Left ventricle myocardium inferior (tissue), 1 donor: ENCODE measurements at places on chromosomes 6 and 20. TPM values are rescaled to one million over a fixed set of nuclear protein-coding genes. Genes with fewer than 3 reads are reported as not detected.
A peak's percentile ranks its signal among the peaks of the same experiment; 100 is the strongest.

DNA sequence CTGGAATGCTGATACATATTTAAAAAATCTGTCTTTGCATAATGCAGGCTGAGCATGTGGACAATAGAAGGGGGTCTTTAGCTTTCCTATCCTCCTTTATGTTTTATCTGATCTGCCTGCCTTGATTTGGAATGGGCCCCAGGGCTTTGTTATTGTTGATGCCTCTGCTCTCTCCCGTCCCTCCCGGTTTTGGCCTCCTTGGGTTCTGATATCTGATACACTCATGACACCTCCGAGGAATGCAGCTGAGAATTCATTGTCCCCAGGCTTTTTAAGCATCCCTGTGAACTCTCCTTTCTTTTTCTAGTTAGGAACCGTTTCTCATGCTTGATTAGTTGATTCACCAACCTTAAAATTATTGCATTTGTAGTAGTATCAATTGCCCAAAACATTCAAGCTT is 185.5 kb upstream of the RALGAPA2 start:
- no peaks in the 10 kb centered on the region for H3K36me3 ChIP-seq
- no peak overlapping the region for H3K4me3 ChIP-seq
- H3K4me1 ChIP-seq = no peaks in the 10 kb centered on the region
- no peak for DNase-seq
- no peak overlapping the region for H3K27ac ChIP-seq
- H3K27me3 ChIP-seq = peaks cover 16% of the 10 kb centered on the region

DNA sequence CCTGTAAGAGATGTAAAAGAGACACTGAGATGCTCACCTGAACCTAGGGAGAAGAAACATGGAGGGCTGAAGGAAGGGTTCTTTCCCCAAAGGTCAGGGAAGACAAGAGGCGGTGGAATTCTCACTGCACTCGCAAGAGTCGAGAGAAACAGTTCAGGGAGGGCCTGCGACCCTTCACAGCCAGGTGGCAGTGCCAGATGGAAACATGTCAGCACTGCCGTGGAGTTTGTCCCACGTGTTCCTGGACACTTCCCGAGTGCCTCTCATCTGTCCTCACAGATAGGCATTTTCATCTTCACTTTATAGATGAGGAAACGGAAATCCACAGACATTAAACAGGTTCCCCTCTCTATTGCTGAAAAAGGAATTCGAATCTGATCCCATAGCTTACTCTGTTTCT is 70.4 kb upstream of the SYNJ2 start:
- peaks cover 62% of the 10 kb centered on the region for H3K36me3 ChIP-seq
- no peak overlapping the region for H3K27ac ChIP-seq
- peaks cover 44% of the 10 kb centered on the region for H3K4me1 ChIP-seq
- DNase-seq = no peak
- no peak overlapping the region for H3K4me3 ChIP-seq
- H3K27me3 ChIP-seq = no peaks in the 10 kb centered on the region

GRCh38 chr6:138035070-138035469 is 72.1 kb downstream of the PERP start:
- no peak overlapping the region for H3K27ac ChIP-seq
- H3K4me3 ChIP-seq = no peak overlapping the region
- no peaks in the 10 kb centered on the region for H3K27me3 ChIP-seq
- H3K36me3 ChIP-seq = no peaks in the 10 kb centered on the region
- peaks cover 10% of the 10 kb centered on the region for H3K4me1 ChIP-seq
- DNase-seq = no peak

DNA sequence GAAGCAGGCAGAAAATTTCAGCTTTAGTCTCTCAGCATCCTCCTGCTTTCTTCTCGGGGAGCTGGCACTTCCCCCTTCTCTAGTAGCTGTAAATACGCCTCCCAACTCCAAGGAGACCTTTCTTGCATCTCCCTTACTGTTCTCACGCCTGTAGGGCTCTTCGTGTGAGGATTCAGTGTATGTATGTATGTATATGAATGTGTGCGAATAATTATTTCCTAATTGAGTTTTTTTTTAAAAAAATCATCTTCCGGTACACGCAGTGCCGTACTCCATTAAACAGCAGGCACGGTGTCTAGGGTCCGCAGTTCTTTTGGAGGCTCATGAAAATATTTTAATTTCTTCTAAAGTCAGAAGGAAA is 85.4 kb downstream of the HFE start:
- no peaks in the 10 kb centered on the region for H3K27me3 ChIP-seq
- peak overlapping the region; percentile 80 for H3K4me3 ChIP-seq
- DNase-seq = no peak

Gene HLA-DRB1
- 26.4 TPM for total RNA-seq

Gene TPD52L1
- 64.0 TPM for total RNA-seq

DNA sequence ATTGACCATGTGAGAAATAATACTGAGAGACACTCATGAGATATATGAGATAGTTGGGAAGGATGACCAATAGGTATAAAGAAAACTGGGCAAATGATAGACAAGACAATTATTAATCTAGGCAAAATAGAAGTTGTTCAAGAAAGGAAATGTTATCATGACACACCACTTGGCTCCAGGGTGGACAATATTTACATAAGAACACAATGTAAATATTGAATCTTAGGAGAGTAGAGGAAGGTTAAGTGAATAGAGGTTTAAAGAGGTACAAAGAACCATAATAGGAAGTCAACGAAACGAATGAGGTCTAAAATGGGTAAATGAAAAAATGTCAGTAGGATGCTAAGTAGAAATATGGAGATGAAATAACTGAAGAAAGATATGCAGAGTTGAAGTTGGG is 126.5 kb downstream of the MBOAT1 start:
- no peak for DNase-seq
- no peak overlapping the region for H3K4me3 ChIP-seq
- H3K36me3 ChIP-seq = no peaks in the 10 kb centered on the region
- H3K27ac ChIP-seq = no peak overlapping the region
- no peaks in the 10 kb centered on the region for H3K27me3 ChIP-seq

GRCh38 chr6:35553315-35553714 is 40.6 kb upstream of the TULP1 start:
- no peaks in the 10 kb centered on the region for H3K36me3 ChIP-seq
- H3K27me3 ChIP-seq = peaks cover 45% of the 10 kb centered on the region
- DNase-seq = no peak
- H3K4me1 ChIP-seq = no peaks in the 10 kb centered on the region
- no peak overlapping the region for H3K4me3 ChIP-seq

Gene ECT2L
- 1.6 TPM for total RNA-seq

GRCh38 chr6:4388675-4389074 is 253.3 kb upstream of the ECI2 start:
- no peaks in the 10 kb centered on the region for H3K36me3 ChIP-seq
- no peaks in the 10 kb centered on the region for H3K4me1 ChIP-seq
- no peak overlapping the region for H3K27ac ChIP-seq
- no peak for DNase-seq
- H3K4me3 ChIP-seq = no peak overlapping the region
- no peaks in the 10 kb centered on the region for H3K27me3 ChIP-seq

DNA sequence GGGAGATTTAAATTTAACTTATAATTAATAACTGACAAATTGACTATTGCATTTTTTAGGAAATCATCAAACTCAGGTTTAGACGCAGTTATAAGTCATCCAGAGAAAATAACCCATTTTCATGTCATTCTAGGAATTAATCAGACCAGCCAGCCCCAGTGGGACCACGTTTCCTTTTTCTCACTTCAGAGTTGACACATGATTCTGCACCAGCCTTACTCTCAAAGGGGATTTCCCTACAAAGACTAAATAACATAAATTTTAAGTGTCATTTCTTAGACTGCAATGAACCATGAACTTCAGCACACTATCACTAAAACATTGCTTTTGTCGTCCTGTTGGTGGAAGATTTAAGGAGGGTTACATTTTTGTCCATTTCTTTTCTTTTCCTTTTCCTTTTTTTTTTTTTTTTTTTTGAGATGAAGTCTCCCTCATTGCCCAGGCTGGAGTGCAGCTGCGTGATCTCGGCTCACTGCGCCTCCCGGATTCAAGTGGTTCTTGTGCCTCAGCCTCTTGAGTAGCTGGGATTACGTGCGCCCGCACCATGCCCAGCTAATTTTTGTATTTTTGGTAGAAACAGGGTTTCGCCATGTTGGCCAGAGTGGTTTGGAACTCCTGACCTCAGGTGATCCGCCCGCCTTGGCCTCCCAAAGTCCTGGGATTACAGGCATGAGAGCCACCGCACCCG is 3.6 kb downstream of the IPCEF1 start:
- H3K27ac ChIP-seq = no peak overlapping the region
- H3K4me3 ChIP-seq = no peak overlapping the region
- H3K4me1 ChIP-seq = no peaks in the 10 kb centered on the region
- no peak for DNase-seq
- no peaks in the 10 kb centered on the region for H3K36me3 ChIP-seq

DNA sequence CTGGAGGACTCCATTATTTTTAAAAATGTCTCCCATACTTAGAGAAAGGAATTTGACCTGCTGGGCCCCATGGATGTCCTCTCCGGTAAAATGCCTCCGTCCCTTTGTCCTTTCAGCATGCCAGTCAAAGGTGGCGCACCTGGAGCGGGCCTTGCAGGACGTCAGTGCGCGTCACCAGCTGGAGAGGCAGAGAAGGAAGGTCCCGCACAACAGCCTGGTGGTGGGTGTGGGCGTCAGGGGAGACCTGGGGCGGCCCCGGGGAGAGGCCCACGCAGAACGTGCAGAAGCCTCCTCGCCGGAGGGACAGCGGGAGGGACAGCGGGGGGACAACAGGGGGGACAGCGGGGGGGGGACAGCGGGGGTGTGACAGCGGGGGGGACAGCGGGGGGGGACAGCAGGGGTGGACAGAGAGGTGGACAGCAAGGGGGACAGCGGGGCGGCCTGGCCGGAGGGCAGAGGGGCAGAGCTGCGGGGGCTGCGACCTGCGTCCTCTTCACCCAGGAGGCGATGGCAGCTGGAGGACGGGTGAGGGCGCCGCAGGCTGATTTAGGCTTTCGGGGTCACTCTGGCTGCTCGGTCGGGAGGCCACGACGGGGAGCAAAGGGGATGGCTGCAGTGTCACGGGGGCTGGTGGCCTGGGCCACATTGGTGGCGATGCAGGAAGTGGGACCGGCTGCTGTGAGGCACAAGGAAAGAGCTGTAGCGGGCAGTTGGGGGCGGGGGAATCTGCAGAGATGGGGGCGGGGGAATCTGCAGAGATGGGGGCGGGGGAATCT is 859 bp upstream of the KIF25 start:
- H3K27me3 ChIP-seq = peaks cover 22% of the 10 kb centered on the region
- no peak for DNase-seq
- H3K4me3 ChIP-seq = no peak overlapping the region
- no peaks in the 10 kb centered on the region for H3K36me3 ChIP-seq
- H3K27ac ChIP-seq = no peak overlapping the region

DNA sequence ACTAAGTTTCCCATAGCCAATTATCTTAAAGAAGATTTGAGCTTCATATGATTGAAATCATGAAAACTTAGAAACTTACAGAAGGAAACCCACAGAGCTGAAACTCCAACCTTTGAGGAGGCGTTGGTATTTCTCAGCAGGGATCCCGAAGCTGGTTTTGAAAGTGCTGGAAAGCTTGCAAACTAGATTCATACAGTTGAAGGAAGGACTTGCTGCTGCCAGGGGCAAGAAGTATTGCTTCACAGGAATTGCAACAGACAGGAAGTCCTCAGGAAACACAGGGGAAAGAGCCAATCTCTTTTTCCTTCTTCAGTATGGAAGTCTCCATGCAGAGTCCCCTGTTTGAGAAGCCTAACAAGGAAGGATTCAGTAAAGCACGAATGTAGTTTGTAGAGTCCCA is 419.7 kb downstream of the CD109 start:
- H3K4me1 ChIP-seq = no peaks in the 10 kb centered on the region
- no peak overlapping the region for H3K27ac ChIP-seq
- H3K36me3 ChIP-seq = no peaks in the 10 kb centered on the region

GRCh38 chr20:37282556-37282955 is 6.9 kb upstream of the MANBAL start:
- H3K4me3 ChIP-seq = no peak overlapping the region
- peaks cover 33% of the 10 kb centered on the region for H3K27me3 ChIP-seq
- no peaks in the 10 kb centered on the region for H3K36me3 ChIP-seq
- H3K4me1 ChIP-seq = no peaks in the 10 kb centered on the region
- no peak for DNase-seq

- H3K27me3 ChIP-seq = no peaks in the 10 kb centered on the region
- no peak overlapping the region for H3K27ac ChIP-seq
- no peak overlapping the region for H3K4me3 ChIP-seq
- H3K4me1 ChIP-seq = no peaks in the 10 kb centered on the region
Measured at GRCh38 chr6:78268591-78269452, 598.5 kb upstream of the IRAK1BP1 start.

DNA sequence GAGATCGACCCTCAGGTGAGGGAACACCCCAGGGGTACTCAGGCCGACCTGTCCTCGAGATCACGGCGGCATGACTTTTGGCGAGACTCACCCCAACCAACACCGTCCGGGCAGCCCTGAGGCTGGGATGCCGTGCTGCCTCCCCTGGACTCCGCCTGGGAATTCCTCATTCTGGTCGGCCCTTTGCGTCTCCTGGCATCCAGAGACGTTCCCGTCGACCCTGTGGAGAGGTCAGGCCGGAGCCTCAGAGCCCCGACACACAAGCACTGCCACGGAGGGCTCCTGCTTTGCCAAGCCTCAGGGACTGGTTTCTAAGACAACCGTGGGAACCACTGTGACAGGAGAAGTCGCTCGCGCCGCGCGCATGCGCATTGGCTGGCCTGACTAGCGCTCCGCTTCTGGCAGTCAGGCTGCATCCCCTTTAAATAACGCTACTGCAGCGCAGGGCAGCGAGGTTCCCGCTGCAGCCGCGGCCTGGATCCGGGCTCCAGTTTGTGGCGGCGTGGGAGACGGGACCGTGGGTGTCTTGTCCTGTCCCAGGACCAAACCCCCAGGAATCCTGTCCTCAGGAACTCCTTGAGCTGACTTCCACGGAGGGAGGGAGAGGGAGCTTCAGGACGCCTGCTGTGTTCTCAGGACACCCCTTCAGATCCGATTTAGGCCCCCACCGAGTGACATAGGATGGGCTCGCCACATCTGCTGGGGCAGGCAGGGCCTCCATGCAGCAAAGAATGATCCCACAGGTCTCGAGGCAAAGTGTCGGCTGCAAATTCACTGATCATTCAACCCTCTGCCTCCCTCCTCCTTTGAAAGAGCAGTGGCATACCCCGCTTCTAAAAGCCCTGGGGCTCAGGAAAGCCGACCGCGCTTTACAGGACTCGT is 163.2 kb upstream of the ZNF337 start:
- H3K36me3 ChIP-seq = no peaks in the 10 kb centered on the region
- DNase-seq = peak; percentile 82
- no peak overlapping the region for H3K27ac ChIP-seq
- peak overlapping the region; percentile 60 for H3K4me3 ChIP-seq
- H3K4me1 ChIP-seq = peaks cover 50% of the 10 kb centered on the region
- no peaks in the 10 kb centered on the region for H3K27me3 ChIP-seq

DNA sequence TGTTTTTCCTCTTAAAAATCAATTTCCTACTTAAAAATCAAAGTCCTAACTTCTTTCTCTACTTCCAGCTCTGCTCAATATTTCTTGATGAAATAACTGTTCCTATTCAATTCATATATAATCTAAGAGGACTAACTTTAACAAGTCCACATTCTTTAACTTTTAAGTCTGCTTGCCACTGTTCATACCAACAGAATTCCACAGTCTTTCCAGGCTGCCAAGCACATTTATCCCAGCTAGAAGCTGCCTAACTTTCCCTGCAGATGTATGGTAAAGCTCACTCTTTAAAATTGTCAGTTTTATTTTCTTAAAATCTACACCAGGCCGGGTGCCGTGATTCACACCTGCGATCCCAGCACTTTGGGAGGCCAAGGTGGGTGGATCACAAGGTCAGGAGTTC is 11.5 kb downstream of the CALHM6 start:
- H3K27ac ChIP-seq = no peak overlapping the region
- H3K36me3 ChIP-seq = no peaks in the 10 kb centered on the region
- H3K4me1 ChIP-seq = peaks cover 3% of the 10 kb centered on the region
- H3K4me3 ChIP-seq = no peak overlapping the region
- DNase-seq = no peak
- H3K27me3 ChIP-seq = no peaks in the 10 kb centered on the region

GRCh38 chr6:163128324-163128723 is 286.2 kb upstream of the QKI start:
- no peaks in the 10 kb centered on the region for H3K27me3 ChIP-seq
- H3K36me3 ChIP-seq = no peaks in the 10 kb centered on the region
- H3K4me1 ChIP-seq = peaks cover 17% of the 10 kb centered on the region
- no peak overlapping the region for H3K27ac ChIP-seq

Gene FOXA2
- total RNA-seq = not detected
